Left lung (tissue), 14 donors: ENCODE measurements at places on chromosomes 5 and 9. TPM values are rescaled to one million over a fixed set of nuclear protein-coding genes. Genes with fewer than 3 reads are reported as not detected.

Gene OR2V2
- not detected for total RNA-seq

Gene TDRD7
- 14.0 TPM for total RNA-seq

Gene GLIPR2
- total RNA-seq = 94.5 TPM

Gene C9orf50
- not detected for total RNA-seq

Gene OR1J2
- total RNA-seq = not detected

Gene SLC9A3
- 0.99 TPM for total RNA-seq

Gene PCA3
- total RNA-seq = not detected

Gene SLC6A7
- not detected for total RNA-seq

Gene MSMP
- total RNA-seq = 1.1 TPM

Gene PCDHB3
- 3.9 TPM for total RNA-seq

Gene ANKRD20A1
- 1.0 TPM for total RNA-seq

Gene LURAP1L
- total RNA-seq = 37.7 TPM

Gene TAF11L10
- total RNA-seq = not detected

Gene PCDHA9
- total RNA-seq = 0.20 TPM
